ENCODE measurements at places on chromosomes 4 and X.

DNA sequence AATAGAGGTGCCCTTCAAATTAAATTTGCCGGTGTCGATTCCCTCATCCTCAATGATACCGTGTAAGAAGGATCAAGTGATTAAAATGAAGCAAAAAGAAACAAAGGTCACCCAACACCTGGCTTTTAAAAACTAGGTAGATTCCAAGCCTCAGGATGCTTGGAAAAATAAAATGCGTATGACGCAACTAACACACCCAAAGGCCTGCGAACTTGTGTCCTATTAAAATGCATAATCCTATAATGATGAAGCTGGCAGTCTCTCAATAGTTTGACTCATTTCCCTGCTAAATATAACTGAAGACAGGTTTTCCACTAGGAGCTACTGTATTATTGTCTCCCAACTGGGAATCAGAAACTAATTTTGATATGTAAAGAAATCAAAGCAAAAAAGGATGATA is 263.2 kb downstream of the DHX15 start:
- peak; percentile 43 for DNase-seq

- no peak for DNase-seq
Measured at GRCh38 chr4:15370296-15370695, 57.5 kb upstream of the C1QTNF7 start.

- no peak for DNase-seq
Measured at GRCh38 chrX:39258331-39258730, 457.1 kb downstream of the MID1IP1 start.

GRCh38 chr4:7553280-7553679 is 118.5 kb upstream of the PSAPL1 start:
- no peak for DNase-seq

DNA sequence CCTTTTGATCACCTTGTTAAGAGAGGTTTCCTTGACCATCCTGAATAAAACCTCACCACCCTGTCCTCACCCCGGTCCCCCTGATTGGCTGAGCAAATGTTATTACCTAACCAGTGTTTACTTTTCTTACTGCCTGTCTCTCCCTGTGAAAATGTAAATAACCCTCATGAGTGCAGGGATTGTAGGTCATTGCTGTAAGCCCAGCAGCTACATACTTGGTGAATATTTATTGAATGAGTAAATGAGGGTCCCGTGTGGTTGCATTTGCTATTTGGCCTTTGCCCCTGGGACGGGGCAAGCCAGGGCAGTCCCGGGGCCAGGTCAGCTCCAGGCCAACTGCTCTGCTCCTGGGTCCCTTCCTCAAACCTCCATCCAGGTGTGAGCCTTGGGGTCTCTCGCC is 55.5 kb upstream of the CLCN4 start:
- DNase-seq, result no peak

DNA sequence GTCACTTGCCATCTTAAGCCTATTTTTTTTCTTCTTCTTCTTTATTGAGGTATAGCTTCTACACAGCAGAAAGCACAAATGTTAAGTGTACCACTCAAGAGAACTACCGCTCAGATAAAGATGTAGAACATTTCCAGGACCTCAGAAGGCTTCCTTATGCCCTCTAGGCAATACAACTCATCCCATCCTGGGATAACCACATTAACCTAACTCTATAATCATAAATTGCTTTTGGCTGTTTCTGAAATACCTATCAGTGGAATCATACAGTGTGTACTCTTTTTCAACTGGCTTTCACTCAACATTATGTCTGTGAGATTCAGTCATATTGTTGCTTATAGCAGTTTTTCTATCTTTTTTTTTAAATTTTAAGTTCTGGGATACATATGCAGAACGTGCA is 51.7 kb downstream of the ARFIP1 start:
- DNase-seq, result no peak

- DNase-seq, result no peak
Measured at GRCh38 chr4:18050448-18050847, 28.9 kb upstream of the LCORL start.

DNA sequence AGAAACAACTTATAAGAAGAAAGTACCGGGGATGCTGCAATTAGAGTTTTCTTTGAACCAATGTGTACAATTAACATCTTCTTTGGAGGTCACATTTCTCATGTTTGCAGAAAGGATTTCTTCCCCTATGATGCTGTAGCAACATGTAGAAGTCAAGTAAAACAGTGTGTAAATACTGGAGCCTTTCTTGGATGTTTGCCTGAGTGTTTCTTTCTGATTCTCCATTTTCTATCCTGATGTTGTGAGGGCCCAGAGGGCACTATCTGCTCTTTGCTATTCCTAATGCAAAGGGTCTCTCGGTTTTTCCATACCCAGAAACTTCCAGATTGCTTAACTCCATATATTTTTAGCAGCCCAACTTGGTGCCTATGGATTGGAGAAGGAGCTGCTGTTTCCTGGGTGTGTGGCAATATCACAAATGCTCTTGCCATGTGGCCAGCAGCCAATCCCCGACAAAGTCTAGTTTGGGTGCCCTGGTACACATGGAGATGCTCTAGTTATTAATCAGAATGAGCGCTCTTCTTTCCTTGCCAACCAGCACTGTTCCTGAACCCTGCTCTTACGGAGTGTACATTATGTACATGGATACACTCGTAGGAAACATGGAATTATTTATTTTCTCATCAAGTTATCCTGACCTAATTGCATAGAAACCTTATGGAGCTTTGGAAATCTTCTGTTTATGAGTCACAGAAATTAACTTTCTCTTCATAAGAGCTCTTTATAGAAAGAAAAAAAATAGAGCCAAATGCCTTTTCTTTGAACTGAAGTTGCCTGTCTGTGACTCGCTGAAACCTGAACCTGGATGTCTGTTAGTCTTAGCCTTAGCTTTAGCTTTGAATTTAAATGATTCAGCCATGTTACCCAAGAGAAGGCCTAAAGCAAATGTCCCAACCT is 67.0 kb upstream of the GPC4 start:
- DNase-seq, result peak; percentile 76

DNA sequence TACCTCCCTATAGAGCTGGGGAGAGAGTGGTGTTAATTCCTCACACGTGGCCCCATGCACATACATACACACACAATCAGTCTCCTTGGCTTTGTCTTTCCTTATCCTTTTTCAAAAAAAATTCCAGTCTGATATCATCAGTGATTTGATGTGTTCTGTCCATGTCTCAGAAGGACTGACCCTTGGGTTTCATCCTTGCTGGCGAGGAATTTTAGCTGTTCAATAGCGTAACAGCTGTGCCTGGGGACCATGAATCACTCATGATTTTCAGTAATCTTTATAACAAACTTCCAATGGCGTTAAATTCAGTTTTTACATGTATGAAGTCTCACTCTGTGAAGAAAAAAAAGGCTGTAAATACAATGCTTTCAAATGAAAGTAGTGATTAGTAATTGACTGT is 204.6 kb downstream of the RBMX2 start:
- DNase-seq, result peak; percentile 2

DNA sequence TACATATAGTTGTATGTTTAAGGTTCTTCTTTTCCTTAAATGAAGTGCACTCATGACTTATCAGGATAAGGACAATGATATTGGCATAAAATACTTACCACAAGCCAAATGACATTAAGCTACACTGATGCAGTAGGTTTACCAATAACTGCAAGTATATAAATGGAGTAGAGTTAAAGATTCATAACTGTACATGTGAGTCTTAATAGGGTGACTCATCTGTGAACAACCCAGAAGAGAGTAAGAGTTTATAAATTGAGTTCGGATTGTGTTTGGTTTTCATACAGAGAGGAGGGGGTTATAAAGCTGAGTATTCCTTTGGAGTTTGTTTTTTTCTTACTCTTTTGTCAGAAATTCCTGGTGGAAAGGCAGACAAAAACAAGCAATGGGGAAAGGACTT is 144.8 kb downstream of the TLL1 start:
- DNase-seq, result no peak

All from stromal cell of bone marrow (primary cell).